Activated T-cell treated with anti-CD3 and anti-CD28 coated beads, Interleukin-2, amount 50 U/mL, for 72 hours (primary cell): ENCODE measurements at places on chromosomes 11 and 22.

DNA sequence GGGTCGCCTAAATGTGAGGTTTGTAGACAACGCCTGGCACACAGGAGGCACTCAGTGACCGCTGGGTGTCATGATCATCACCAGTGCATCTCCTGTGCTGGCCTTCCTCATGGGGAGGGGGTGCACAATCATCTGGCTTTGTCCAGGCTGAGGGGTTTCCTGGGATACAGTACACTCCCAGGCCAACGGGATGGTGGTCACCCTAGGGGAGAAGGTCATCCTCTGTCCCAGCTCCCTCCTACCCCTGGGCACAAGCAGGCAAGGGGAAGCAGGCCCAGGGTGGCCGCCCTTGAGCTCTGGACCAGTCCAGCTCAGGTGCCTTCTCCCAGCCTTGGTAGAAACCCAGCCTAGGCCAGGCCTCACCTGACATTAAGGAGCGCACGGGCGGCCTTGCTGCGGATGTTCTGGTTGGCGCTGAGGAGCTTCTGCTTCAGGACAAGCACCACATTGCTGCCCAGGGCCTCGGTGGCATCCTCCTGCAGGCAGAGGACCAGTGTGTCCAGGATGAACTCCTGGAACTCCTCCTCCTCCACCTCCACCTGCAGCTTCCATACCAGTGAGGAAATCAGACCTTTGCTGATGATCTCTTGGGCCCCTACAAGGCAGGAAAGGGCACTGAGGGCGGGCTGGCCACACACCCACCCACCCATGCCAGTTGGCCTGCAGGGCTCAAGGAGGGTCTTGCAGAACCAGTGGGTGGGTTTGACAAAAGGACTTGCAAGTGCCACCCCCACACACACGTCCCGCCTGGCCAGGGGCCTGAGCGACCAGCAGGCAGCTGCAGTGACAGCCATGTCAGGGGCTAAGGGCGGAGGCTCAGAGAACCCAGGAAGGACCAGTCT lies 6.6 kb upstream of the GNAZ start:
- DNase-seq, result no peak

DNA sequence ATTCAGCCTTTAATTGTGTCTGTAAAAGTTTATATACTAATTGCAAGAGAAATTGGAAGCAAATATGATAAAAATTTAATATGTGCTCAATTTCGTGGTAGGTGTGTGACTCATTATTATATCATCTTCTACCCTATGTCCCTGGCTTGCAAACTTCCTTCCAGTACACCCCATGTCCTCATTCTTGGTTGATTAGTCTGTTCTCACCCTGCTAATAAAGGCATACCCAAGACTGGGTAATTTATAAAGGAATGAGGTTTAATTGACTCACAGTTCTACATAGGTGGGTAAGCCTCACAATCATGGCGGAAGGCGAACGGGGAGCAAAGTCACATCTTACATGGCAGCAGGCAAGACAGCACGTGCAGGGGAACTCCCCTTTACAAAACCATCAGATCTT lies 11.9 kb downstream of the MRGPRX3 start:
- no peak for DNase-seq

DNA sequence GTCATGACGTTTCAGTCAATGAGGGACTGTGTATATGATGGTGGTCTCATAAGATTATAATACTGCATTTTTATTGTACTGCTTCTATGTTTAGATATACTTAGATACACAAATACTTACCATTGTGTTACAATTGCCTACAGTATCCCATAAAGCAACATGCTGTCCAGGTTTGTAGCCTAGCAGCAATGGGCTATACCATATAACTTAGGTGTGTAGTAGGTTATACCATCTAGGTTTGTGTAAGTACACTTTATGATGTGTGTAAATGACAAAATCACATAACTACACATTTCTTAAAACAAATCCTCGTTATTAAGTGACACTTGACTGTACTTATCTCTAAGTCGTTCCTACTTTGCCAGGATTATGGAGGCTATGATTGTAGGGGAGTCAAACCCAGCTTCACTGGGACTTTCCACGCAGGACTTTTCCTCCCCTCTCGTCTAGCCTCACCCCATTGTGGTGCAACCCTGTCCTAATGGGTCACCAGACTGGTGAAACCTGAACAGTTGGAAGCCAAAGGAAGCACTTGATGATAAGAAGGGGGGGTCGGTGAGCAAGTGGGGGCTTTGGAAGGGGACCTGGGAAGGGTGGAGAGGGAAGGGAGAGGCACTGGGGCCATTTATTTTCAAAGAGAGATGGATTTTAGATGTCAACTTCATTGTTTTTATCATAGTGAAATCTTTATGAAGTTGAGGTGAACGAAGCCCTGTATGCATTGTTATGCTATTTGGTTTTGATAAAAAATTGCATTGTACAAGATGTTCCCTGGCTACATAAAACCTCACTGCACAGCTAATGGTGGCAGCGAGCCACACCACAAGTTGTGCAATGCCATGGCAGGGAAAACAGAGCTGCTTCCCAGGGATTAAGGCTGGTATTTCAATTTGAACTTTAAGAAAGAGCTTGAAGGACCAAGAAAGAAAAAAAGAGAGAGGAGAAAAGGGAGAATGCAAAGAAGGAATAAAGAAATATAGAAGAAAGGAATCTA lies 129.1 kb downstream of the EHF start:
- no peak for DNase-seq

- DNase-seq, result no peak
These were observed 14.9 kb downstream of the FZD4 start for GRCh38 chr11:86940122-86940777.

- no peak for DNase-seq
These were observed 130.4 kb downstream of the C11orf87 start for GRCh38 chr11:109552376-109552775.

GRCh38 chr11:94090401-94090800 lies 38.2 kb upstream of the PANX1 start:
- no peak for DNase-seq

GRCh38 chr22:50678218-50678650 lies 5.6 kb downstream of the SHANK3 start:
- no peak for DNase-seq

- DNase-seq, result no peak
These were observed 36.2 kb downstream of the UVRAG start for GRCh38 chr11:75851203-75851602.

- DNase-seq, result no peak
These were observed 87.1 kb upstream of the CSNK2A3 start for GRCh38 chr11:11440144-11440543.

- no peak for DNase-seq
These were observed 7.6 kb downstream of the LRRC10B start for GRCh38 chr11:61516191-61516590.

GRCh38 chr11:114604179-114604813 lies 8.7 kb upstream of the NXPE4 start:
- DNase-seq, result no peak

- no peak for DNase-seq
These were observed 1.4 kb downstream of the FGF4 start for GRCh38 chr11:69773626-69774353.

GRCh38 chr22:31326877-31327276 lies 19.3 kb downstream of the PATZ1 start:
- no peak for DNase-seq

GRCh38 chr22:17501679-17502285 lies 61.5 kb upstream of the SLC25A18 start:
- peak; percentile 22 for DNase-seq

- DNase-seq, result no peak
These were observed 1.2 kb upstream of the FAR1 start for GRCh38 chr11:13667245-13667644.

DNA sequence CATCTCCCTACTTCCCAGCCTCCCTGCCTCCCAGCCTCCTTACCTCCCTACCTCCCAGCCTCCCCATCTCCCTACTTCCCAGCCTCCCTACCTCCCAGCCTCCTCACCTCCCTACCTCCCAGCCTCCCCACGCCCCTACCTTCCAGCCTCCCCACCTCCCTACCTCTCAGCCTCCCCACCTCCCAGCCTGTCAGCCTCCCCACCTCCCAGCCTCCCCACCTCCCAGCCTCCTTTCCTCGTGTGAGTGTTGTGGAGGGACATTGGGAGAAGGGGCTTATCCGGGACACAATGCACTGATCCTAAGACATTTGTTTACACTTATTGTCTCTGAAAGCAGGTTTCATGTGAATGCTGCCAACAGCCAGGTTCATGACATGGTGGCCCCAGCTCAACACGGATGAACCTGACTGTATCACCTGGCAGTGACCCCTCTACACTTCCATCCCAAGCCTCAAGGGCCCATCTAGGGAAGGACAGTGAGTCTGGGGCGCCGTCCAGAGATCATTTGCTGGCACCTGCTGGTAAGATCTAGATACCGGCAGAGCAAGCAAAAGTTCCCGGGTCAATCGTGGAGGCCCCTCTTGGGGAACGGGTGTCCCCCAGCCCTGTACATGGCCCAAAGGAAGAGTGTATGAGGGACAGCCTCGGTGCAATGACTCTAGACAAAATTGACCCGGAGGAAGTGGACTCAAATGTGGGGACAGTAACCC lies 34.5 kb upstream of the TH start:
- no peak for DNase-seq

DNA sequence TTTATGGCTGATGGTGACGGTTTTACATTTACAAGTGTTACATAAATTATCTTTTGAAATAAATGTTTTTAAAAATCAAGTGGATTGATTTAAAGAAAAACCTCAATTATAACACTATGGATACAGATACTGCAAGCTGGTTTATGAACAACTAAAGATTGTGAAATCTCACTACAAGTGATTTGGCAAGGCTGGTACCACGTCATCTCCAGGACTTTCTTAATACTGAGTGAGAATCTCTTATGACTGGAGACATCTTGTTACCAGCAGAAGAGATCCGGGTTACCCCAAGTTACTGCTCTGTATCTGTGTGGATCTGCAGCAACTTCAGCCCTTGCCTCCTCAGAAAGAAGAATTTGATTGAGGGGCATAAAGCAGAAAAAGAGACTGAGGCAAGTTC lies 452.9 kb downstream of the MN1 start:
- DNase-seq, result no peak

DNA sequence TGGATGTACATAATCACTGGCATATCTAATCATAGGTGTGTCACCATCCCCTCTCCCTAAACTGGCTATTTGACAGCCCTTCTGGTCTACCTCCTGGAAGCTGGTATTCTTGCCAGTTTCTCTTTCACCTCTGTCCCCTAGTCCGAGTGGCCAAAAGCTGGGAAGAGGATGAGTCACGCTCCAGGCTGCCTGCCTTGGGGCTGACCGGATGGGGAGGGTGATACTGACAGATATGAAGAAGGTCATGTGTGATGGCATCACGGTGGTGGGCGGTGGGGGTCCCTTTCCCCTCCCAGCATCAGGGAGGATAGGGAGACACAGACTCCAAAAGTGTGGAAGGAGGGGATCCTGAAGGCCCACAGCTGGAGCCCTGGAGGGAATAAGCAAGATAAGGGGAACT lies 4.8 kb downstream of the OAF start:
- DNase-seq, result no peak

DNA sequence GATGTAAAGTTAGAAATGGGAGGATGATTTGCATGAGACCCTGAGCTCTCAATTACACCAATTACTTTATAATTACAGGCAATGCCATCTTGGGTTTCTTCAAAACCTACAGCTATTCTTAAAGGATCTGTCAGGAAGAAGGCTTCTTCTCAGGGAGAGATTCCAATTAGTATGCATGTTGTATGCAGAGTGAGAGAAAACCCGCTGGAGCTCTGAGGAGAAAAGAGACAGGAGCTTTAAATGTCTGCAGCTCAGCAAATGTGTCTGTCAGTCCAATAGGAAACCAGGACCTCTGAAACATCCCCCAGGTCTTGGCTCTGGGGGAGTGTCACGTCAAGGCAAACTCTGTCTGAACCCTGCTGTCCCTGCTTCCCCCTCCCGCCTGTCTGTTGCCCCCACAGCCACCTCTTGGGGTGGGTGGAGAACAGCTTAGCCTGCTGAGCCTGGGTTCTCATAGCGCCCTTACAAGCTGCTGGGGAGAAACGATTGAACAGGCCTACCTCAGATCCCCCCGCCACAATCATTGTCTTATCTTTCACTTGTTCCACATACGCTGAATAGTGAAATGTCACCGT lies 140.2 kb downstream of the SPATA19 start:
- DNase-seq, result no peak

DNA sequence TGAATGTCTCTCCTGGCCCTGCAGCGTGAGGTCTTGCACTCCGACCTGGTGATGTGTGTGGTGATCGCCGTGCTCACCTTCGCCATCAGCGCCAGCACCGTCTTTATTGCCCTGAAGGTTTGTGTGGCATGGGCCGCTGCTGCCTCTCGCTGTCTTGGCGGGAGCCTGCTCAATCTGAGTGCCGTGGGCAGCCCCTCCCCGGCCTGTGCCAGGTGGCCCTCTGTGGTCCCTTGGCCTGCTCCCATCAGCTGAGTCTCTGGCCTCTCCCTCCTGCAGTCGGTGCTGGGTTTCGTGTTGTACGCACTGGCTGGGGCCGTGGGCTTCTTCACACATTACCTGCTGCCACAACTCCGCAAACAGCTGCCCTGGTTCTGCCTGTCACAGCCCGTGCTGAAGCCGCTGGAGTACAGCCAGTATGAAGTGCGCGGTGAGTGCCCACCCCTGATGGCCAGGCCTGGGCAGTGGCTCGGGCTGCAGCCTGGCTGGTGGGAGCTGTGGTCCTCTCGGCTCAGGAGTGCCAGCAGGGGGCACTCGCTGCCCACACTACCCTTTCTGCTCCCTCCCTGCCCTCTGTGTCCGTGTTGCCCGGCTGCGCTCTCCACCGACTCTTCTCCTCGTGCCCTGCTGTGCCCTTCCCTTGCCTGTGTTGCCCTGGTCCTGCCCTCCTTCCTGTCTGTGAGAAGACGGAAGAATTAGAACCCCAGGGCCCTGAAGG lies 10.2 kb downstream of the PCNX3 start:
- peak; percentile 58 for DNase-seq

DNA sequence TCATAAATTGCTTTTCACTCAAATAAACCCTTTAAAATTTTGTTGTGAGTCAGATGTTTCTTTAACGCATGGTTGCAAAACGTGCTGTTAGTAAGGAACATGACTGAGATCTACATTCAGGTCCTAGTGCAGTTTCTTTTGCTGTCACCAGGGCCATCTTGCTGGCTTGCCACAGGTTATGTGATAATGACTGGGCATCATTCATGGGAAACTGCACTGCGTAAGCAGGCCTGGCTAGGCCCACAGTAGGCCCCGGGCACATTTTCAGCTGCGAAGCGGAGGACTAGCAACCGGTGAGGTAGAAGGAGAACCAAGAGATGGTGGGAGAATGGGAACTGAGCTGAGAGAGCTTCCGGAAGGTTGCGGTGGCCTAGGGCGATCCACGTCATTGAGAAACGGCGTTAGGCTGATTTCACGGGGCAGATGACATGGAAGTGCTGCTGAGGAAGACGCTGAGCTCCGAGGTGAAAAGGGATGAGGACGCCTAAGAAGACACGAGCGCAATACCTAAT lies 3.2 kb upstream of the KLHDC7B start:
- DNase-seq, result peak; percentile 73
